ENCODE measurements at places on chromosomes 5 and 9. TPM values are rescaled to one million over a fixed set of nuclear protein-coding genes. Genes with fewer than 3 reads are reported as not detected.

The PCDHA9 gene
- total RNA-seq = 1.7 TPM

DNA sequence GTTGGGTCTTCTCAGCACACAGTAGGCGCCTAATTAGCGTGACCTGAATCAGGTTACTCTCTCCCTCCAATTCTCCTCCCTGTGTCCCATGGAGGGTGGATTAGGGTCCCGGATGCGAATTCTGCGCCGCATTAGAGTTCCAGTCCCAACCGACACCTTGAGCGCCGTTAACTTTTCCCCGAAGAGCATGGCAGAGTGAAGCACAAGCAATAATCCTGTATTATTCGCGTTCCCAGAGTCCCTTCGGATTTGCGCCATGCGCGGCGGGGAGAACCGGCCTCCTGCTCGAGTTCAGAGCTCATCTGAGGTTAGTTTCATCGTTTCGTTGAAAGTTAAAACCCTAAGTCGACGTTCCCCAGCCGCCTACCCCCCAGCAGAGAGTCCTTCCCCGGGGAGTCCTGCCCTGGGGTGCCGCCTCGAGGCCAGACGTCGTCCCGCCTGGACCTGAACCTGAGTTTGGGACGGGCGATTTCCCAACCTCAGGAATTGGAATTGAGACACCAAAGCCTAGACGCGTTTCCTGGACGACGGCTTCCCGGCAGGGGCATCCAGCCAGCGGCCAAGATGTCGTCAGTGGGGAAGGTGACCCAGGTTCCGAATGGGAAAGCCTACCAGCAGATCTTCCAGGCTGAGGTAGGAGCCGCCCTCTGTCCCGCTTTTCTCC, at the start of gene CCDC180:
CCDC180 (plus strand) TSS at position 160 of the 664 bp plus-strand sequence; CDS start at position 565, 405 bp downstream.
- no peak for DNase-seq

- DNase-seq = no peak
Observed at GRCh38 chr5:60585618-60586017, 114.3 kb downstream of the DEPDC1B start.

The PCDHB9 gene
- total RNA-seq = 15.2 TPM

The C5orf58 gene
- total RNA-seq = 0.28 TPM

DNA sequence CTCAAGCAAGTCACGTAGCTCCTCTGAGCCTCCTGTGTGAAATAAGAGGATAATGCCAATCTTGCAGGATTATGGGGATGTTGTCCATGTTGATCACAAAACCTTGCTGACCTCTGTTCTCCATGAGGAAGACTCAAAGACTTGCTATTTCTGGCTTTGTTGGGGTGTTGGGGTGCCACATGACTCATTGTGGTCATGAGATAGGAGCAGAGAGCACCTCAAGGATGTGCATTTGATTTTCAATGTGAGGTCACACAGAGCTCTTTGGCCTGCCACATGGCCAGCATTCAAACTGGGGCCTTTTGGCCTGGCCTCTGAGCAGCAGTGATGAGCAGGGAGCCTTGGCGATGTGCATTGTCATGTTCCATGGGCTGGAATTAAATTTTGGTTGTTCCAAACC, 380.3 kb downstream of the GADD45G start:
- DNase-seq = no peak

The CDC25C gene
- 3.8 TPM for total RNA-seq

The PCDHA1 gene
- total RNA-seq = 0.13 TPM

- no peak for DNase-seq
Observed at GRCh38 chr5:34510002-34510401, 146.1 kb upstream of the RAI14 start.

- no peak for DNase-seq
Observed at GRCh38 chr5:43332401-43332800, 19.2 kb upstream of the HMGCS1 start.

DNA sequence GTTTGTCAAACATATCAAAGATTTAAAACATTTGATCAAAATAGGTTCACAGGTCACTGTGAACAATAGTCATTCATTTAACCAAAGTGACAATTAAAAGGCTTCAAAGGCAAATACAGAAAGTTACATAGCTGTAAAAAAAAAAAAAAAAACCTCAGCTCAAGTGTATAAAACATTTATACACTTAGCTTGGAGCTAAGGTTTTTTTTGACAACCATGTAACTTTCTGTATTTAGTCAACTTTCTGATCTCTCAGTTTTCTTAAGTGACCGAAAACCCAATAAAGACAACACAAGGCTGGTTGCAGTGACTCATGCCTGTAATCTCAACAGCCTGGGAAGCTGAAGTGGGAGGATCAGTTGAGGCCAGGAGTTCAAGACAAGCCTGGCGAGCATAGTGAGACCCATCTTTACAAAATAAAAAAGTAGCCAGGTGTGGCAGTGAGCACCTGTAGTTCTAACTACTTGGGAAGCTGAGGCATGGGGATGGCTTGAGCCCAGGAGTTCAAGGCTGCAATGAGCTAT, 16.4 kb upstream of the UBTD2 start:
- DNase-seq = no peak

The FBXW2 gene
- 58.4 TPM for total RNA-seq

DNA sequence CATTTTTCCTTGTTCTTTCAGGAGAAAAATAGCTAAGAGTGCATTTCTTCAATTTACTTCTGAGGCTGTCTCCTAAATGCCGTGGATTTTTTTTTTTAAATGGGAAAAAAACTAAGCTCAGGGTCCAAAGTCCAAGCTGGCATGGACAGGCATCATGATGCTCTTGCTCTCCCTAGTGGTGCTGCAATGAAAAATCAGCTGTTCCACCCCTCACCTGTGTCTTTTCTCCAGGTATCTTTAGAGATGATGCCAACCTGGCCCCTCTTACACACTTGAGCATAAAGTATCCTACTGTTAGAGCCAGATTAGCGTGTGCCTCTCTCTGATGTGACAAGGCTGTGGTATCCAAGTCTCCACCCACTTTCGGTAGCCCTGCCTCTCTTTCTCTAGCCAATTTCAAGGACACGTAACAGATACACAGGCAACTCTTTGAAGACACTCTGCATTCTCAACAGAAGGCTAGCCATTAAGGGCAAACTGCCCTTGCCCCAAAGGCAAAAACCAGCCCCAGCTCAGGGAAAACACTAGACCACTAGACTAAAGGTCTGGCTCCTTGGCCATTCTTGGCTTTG, 208.8 kb downstream of the SAXO1 start:
- DNase-seq = no peak

GRCh38 chr9:110426052-110426709, 88.5 kb upstream of the TXNDC8 start:
- DNase-seq = no peak

DNA sequence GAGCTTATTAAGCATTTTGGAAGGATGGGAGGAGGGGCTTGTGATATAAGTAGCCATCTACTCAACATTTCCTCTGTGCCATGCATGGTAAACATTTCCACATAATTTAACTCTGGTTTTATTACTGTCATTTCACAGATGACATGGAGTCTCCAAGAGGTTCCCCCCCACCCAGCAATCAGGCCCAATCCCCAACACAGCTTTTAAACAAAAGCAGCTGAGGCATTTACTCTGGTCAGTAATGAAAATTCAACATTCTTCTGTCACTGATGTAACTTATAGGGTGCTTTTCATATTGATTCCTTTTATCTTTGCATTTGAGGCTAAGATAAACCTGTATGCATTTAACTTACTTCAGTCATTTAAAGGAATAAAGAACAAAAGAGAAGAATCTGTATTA, 128.1 kb downstream of the COL23A1 start:
- no peak for DNase-seq

GRCh38 chr5:37308793-37309192, 59.6 kb upstream of the CPLANE1 start:
- DNase-seq = no peak

The SPAAR gene
- total RNA-seq = 32.0 TPM

DNA sequence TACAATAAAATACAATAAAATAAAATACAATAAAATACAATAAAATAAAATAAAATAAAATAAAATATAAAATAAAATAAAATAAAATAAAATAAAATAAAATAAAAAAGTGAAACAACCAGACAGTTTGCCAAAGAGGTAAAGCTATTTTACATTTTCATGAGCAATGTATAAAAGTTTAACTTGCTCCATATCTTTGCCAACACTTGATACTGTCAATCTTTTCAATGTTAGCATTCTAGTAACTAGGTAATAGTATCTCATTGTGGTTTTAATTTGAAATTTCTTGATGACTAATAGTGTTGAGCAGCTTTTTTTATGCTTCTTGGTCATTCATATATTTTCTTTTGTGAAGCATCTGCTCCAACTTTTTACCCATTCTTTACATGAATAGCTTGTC, 17.3 kb downstream of the TTC33 start:
- DNase-seq = no peak

GRCh38 chr5:179235416-179236400, 109.6 kb downstream of the ADAMTS2 start:
- no peak for DNase-seq
